B cell (primary cell): ENCODE measurements at places on chromosomes 11 and 22. TPM values are rescaled to one million over a fixed set of nuclear protein-coding genes. Genes with fewer than 3 reads are reported as not detected.

The RAB3IL1 gene
- 0.27 TPM in 1 of 2 replicates, not detected in the other for polyA plus RNA-seq

DNA sequence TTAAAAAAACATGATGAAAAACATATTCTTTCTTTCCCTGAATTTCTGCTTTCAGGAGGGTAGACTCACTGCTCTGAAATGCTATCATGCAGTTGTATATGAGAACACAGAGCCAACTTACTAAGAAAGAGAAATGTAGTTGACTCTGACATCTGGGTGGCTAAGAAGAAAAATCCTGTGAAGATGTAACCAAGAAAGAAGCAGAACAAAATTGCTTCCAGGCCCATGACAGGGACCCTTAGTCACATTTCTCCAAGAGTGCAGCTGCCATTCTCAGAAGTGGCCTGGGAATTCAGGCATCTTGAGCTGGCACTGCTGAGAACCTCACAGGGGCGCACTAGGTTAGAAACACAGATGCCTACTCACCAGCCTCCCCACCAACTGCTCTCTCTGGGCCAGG, 73.6 kb downstream of the RPL27A start:
- DNase-seq, result no peak

DNA sequence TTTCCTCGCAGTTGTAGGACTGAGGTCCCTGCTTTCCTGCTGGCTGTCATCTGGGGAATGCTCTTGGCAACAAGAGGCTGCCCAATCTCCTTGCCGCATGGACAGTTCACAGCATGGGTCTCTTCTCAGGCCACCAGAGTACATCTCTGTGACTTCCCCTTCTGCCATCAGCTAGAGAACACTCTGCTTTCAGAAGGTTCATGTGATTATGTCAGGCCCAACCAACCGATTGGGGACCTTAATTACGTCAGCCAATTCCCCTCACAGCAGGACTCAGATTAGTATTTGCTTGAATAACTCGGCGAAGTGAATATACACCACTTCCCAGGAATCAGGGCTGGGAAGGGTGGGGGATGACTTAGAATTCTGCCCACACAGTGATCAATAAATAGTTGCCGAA, 61.9 kb upstream of the CSNK2A3 start:
- DNase-seq, result no peak

- DNase-seq, result no peak
Measured at GRCh38 chr11:110467556-110467955, 37.8 kb downstream of the FDX1 start.

- DNase-seq, result no peak
Measured at GRCh38 chr11:130531061-130531460, 82.6 kb downstream of the ADAMTS15 start.

- DNase-seq, result no peak
Measured at GRCh38 chr22:42069801-42070516, 653 bp downstream of the NAGA start.

DNA sequence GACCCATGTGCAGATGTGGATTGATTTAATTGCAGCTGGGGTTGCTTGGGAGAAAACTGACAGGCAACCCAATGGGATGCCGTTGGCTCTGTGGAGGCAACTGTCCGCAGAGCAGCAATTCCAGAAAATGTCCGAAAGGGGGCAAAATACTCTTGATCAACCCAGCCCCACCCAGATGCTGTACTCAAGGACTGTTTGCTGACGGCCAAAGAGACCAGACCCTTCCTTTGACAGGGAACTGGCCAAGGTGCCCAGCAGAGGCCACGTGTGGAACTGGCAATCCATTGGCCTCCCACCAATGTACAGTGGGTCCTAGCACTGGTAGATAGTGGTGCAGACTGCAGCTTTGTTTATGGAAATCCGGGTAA, 29.7 kb upstream of the KCNA4 start:
- DNase-seq, result no peak
